ENCODE measurements at places on chromosomes 5 and 9. TPM values are rescaled to one million over a fixed set of nuclear protein-coding genes. Genes with fewer than 3 reads are reported as not detected.
A peak's percentile ranks its signal among the peaks of the same experiment; 100 is the strongest.

- no peaks in the 10 kb centered on the region for H3K4me1 ChIP-seq
- no peak overlapping the region for H3K27ac ChIP-seq
- DNase-seq = no peak
- H3K4me3 ChIP-seq = no peak overlapping the region
- no peaks in the 10 kb centered on the region for H3K36me3 ChIP-seq
- no peaks in the 10 kb centered on the region for H3K27me3 ChIP-seq
These were observed 216.8 kb upstream of the RPS23 start for GRCh38 chr5:82494942-82495341.

- no peak overlapping the region for H3K27ac ChIP-seq
- H3K4me1 ChIP-seq = no peaks in the 10 kb centered on the region
- no peaks in the 10 kb centered on the region for H3K36me3 ChIP-seq
- H3K4me3 ChIP-seq = no peak overlapping the region
- DNase-seq = no peak
These were observed 92.5 kb upstream of the TAS2R1 start for GRCh38 chr5:9722601-9723180.

DNA sequence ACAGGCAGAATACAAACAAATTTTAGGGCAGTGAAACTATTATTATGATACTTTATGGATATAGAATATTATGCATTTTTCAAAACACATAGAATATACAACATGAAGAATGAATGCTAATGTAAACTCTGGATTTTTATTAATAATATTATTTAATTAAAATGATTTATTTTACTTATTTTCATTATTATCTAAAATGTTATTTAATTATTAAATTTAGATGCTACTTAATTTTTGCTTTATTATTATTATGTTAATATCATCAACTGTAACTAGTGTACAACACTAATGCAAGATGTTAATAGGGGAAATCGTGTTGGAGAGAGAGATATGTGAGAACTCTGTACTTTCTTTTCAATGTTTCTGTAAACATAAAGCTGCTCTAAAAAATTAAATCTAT is 39.3 kb upstream of the TENT4A start:
- no peak for DNase-seq
- no peaks in the 10 kb centered on the region for H3K4me1 ChIP-seq
- no peaks in the 10 kb centered on the region for H3K27me3 ChIP-seq
- no peak overlapping the region for H3K4me3 ChIP-seq
- H3K36me3 ChIP-seq = no peaks in the 10 kb centered on the region

DNA sequence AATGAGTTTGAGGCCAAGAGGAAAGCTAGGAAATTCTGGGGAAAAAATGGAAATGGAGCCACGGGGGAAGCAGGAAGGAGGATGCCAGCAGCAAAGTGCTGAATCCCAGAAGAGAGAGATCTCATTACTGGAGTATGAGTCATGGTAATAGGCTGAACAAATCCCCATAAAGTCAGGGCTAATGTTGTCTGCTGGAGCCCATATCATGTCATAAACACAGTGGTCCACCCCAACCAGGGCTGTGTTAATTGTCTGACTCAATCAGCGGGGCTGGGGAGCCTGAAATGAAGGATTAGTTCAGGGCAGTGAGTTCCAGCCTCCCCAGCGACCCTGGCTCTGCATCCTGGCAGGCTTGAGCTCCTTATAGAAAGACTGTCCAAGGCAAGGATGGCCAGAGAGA is 68.8 kb downstream of the TLR4 start:
- H3K27ac ChIP-seq = no peak overlapping the region
- H3K27me3 ChIP-seq = no peaks in the 10 kb centered on the region
- no peak overlapping the region for H3K4me3 ChIP-seq
- H3K4me1 ChIP-seq = no peaks in the 10 kb centered on the region
- no peaks in the 10 kb centered on the region for H3K36me3 ChIP-seq

- no peak overlapping the region for H3K27ac ChIP-seq
- DNase-seq = no peak
- H3K27me3 ChIP-seq = no peaks in the 10 kb centered on the region
- no peaks in the 10 kb centered on the region for H3K36me3 ChIP-seq
These were observed 1389.2 kb upstream of the NUDT12 start for GRCh38 chr5:104951829-104952228.

DNA sequence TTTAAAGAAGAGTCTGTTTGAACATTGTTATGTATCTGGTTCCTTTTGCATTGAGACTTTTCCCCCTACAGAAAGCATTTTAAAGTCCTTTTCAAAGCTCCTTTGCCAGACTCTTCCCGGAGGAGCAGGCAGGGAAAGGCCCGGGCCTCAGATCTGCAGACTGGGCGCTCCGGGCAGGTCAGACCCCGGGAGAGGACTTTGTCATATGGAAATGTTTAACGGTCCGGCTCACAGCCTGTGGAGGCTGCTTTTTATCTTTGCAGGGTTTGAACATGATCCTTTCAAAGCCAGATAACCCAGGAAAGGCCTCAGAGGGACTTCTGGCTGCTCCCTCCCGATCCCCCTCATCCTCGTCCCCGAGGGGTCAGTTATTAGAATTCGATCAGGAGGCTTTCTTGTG is 82.1 kb upstream of the IRX2 start:
- peaks cover 7% of the 10 kb centered on the region for H3K27me3 ChIP-seq
- H3K4me3 ChIP-seq = no peak overlapping the region
- no peak overlapping the region for H3K27ac ChIP-seq
- no peaks in the 10 kb centered on the region for H3K4me1 ChIP-seq
- no peak for DNase-seq
- no peaks in the 10 kb centered on the region for H3K36me3 ChIP-seq

DNA sequence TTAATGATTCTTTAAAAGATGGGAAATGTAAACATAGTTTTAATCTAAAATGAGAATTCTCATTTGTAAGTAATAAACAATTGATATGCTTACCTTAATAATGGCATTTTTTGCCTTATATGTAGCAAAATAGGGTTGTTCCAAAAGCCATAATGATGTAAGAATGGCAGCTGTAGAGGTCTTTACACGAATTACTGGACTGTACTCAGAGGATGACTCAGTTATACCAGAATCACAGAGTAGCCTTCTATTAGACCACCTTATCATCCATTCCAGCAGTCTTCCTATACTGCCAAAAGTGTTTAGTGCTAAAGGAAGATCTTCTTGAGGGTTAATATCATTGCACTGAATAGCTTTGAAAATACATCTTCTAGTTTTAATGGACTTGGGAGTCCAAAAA is 66.5 kb downstream of the CPLANE1 start:
- no peaks in the 10 kb centered on the region for H3K4me1 ChIP-seq
- no peak for DNase-seq
- H3K36me3 ChIP-seq = peaks cover 65% of the 10 kb centered on the region
- no peaks in the 10 kb centered on the region for H3K27me3 ChIP-seq

DNA sequence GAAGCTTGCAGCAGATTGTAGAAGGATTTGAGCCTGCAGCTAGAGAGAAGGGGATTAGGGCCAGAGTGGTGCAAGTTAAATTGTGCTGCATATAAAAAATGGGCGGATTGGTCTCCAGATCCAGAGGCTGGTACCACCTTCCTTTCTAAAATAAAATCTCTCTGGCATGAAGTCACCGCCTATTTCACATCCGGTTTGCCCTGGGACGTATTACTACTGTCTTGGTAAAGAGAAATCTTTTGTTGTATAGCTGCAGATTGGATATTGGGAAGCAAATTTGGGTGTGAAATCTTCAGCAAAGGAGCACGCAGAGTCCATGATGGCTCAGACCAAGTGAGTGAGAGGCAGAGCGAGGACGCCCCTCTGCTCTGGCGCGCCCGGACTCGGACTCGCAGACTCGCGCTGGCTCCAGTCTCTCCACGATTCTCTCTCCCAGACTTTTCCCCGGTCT is at the start of gene GABRA1:
Gene GABRA1, plus strand, starts transcription at position 180 of the 451 bp plus-strand sequence. CDS start 2,691 bp downstream, outside the sequence.
- H3K4me1 ChIP-seq = no peaks in the 10 kb centered on the region
- no peak within 1 kb of the TSS for H3K27ac ChIP-seq
- no peaks in the 10 kb centered on the region for H3K36me3 ChIP-seq
- H3K27me3 ChIP-seq = peaks cover 28% of the 10 kb centered on the region
- no peak for DNase-seq

DNA sequence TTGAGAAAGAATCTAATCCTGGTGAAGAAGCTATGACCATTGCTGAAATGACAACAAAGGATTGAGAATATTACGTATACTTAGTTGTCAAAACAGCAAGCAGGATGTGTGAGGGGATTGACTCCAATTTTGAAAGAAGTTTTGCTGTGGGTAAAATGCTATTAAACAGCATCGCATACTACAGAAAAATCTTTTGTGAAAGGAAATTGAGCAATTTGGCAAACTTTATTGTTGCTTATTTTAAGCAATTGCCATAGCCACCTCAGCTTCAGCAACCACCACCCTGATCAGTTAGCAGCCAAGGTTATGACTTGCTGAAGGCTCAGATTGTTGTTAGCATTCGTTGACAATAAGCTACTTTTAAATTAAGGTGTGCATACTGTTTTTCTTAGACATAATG is 22.5 kb upstream of the ARL14EPL start:
- DNase-seq = no peak
- H3K4me3 ChIP-seq = no peak overlapping the region
- H3K36me3 ChIP-seq = no peaks in the 10 kb centered on the region
- H3K27ac ChIP-seq = no peak overlapping the region

- DNase-seq = no peak
- no peaks in the 10 kb centered on the region for H3K36me3 ChIP-seq
- H3K27ac ChIP-seq = no peak overlapping the region
- H3K27me3 ChIP-seq = no peaks in the 10 kb centered on the region
These were observed 187.6 kb downstream of the GADD45G start for GRCh38 chr9:89792189-89793123.

- no peak overlapping the region for H3K4me3 ChIP-seq
- no peaks in the 10 kb centered on the region for H3K36me3 ChIP-seq
- DNase-seq = no peak
- no peaks in the 10 kb centered on the region for H3K27me3 ChIP-seq
- peaks cover 6% of the 10 kb centered on the region for H3K4me1 ChIP-seq
These were observed 203.4 kb downstream of the GADD45G start for GRCh38 chr9:89808076-89808755.

DNA sequence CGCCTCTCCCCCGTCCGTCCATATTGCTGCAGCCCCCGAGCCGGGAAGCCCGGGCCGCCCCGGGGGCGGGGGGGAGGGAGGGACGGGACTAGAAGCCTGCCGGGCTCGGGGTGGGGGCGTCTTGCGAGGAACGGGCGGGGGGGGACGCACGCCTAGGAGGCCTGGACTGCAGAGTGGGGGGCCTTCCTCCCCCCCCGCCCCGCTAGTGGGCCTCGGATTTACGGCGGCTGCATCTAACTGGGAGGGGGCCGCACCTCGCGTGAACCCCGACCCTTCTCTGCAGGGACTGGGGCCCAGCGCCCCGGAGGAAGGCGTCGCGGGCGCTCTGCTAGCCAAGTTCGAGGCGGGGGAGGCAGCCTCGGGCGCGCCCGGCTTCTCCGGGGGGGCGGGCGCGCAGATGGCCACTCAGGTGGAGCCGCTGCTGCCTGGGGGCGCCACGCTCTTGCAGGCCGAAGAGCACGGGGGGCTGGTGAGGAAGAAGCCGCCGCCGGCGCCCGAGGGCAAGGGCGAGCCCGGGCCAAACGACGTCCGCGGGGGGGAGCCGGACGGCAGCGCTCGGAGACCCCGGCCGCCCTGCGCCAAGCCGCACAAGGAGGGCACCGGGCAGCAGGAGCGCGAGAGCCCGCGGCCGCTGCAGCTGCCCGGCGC is at the start of gene LARP1:
Gene LARP1, plus strand, starts transcription at position 17 of the 648 bp plus-strand sequence. Its CDS starts 381 bp downstream, at position 398.
- H3K27me3 ChIP-seq = no peaks in the 10 kb centered on the region
- peaks cover 37% of the 10 kb centered on the region for H3K4me1 ChIP-seq
- peak within 1 kb of the TSS; percentile 95 for H3K27ac ChIP-seq
- peak; percentile 85 for DNase-seq

DNA sequence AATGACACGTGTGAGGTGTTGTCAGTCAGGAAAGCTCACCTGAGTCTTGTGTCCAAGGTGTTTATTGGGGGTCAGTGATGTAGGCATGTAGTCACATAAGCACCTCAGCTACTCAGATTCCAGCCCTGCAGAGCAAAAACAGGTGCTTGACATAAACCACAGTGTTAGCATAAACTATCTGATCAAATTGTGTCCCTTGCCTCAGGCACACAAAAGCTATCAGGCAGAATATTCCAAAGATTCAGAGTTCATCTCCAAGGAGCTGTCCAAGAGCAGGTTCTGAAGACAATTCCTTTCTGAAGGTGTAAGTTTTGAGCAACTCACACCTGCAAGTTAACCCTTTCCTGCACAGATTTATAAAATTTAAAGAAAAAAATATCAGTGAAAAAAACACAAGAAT is 102.2 kb upstream of the ITGA1 start:
- DNase-seq = no peak
- no peaks in the 10 kb centered on the region for H3K36me3 ChIP-seq
- H3K27ac ChIP-seq = no peak overlapping the region
- no peaks in the 10 kb centered on the region for H3K27me3 ChIP-seq

DNA sequence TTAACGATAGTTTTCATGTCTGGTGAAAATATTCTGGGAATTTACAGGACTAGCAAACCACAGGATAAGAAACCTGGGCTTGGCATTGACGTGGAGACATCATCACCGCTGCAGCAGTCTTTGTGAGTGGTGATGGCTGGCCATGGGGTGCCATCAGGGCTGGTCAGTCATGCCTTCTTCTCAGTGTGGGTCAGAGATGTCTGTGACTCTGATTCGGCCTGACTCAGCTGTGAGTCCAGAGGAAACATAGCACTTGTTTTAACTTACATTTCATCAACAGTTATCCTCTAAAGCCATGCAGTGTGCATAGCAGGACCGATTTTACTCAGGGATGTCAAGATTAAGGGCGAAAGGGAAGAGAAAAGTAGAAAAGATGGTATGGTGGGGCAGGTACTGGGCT is 33.2 kb upstream of the CYFIP2 start:
- no peaks in the 10 kb centered on the region for H3K27me3 ChIP-seq
- DNase-seq = no peak
- H3K27ac ChIP-seq = no peak overlapping the region
- H3K4me3 ChIP-seq = no peak overlapping the region

- H3K27me3 ChIP-seq = no peaks in the 10 kb centered on the region
- no peaks in the 10 kb centered on the region for H3K4me1 ChIP-seq
- no peaks in the 10 kb centered on the region for H3K36me3 ChIP-seq
- H3K27ac ChIP-seq = peak overlapping the region; percentile 61
- DNase-seq = peak; percentile 80
- no peak overlapping the region for H3K4me3 ChIP-seq
These were observed 10.1 kb downstream of the TMEM252 start for GRCh38 chr9:68530618-68531017.

DNA sequence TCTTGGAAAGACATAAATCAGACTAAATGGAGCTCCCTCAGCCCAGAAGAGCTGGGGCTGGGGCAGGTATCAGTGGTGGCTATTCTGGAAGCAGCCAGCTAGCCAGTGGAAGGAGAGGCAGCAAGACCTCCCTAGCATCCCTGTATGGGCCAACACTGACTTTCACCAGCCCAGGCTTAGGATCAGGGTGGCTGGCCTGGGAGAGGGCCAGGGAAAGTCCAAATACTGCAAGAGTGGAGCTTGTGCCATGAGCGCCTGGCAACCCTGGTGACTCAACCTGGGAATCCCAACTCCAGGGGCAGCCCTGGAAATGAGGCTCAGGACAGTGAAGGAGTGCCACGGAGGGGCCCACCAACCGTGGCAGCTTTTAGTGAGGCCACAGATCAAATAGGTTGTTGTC is 7.6 kb upstream of the IRF1 start:
- H3K27me3 ChIP-seq = no peaks in the 10 kb centered on the region
- H3K4me1 ChIP-seq = peaks cover 45% of the 10 kb centered on the region
- no peak for DNase-seq

- H3K36me3 ChIP-seq = no peaks in the 10 kb centered on the region
- no peak for DNase-seq
- no peaks in the 10 kb centered on the region for H3K27me3 ChIP-seq
- H3K27ac ChIP-seq = no peak overlapping the region
- H3K4me1 ChIP-seq = no peaks in the 10 kb centered on the region
- no peak overlapping the region for H3K4me3 ChIP-seq
These were observed 66.4 kb downstream of the RETREG1 start for GRCh38 chr5:16550316-16550952.

ZNF366 gene
- 12.2 TPM for total RNA-seq

LCN2 gene
- 14.3 TPM for total RNA-seq

TMEM232 gene
- total RNA-seq = 3.6 TPM

ENTREP1 gene
- total RNA-seq = 34.9 TPM

SPIN1 gene
- 69.2 TPM for total RNA-seq

ENHO gene
- total RNA-seq = 0.61 TPM

IFNA21 gene
- not detected for total RNA-seq
